CD14-positive monocyte (primary cell): ENCODE measurements at places on chromosomes 3 and 15.

- peak; percentile 25 for DNase-seq
Measured at GRCh38 chr3:134839990-134840389, 44.9 kb downstream of the EPHB1 start.

- no peak for DNase-seq
Measured at GRCh38 chr15:94272251-94272898, 41.0 kb downstream of the MCTP2 start.

DNA sequence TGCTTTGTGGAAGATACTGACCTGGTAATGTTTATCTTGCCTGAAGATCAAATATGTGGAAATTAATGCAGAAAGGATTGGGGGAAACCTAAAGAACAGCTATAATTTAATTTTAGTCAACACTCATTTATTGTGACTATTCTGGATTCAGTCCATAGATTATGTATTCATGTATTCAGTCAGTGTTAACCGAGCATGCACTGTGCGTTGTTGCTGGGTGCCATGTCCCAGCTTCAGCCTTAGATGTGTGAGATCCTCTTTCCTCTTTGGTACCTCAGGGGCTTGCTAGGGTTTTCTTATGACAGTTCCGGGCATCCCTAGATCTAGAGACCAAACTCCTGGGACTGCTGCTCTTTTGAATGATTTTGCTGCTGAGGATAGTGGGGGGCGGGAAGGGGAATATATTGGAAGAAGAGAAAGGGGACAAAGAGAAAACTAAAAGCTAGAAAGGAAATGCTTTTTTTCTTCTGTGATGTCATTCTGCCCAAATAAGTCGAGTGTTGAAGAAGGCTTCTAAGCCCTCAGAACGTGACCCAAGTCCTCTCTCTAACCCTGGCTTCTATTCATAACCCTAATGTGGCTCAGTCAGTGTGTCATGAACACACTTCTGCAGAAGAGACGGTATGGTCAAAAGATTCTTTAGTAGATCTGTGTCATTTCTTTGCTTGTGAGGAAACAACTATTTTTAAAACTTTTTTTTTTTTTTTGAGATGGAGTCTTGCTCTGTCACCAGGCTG is 33.5 kb downstream of the STARD9 start:
- DNase-seq: no peak

DNA sequence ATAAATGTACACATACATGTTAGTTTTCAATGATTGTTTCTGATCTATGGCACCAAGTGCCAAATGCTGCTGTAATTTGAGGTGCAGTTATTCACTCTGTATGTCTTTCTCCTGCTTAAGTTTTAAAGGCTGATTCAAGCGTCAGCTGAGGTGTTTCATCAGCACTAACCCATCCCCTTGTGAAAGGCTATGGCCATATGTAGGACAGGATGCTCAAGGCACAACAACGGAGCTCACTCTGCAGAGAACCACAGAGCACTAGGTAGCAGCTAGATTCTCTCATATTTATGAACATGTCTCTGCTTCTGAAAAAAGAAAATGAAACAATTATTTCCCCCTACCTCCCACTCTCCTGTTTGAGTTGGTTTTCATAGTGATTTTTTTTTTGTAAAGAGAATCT is 340.0 kb upstream of the TMCO5A start:
- DNase-seq: no peak

DNA sequence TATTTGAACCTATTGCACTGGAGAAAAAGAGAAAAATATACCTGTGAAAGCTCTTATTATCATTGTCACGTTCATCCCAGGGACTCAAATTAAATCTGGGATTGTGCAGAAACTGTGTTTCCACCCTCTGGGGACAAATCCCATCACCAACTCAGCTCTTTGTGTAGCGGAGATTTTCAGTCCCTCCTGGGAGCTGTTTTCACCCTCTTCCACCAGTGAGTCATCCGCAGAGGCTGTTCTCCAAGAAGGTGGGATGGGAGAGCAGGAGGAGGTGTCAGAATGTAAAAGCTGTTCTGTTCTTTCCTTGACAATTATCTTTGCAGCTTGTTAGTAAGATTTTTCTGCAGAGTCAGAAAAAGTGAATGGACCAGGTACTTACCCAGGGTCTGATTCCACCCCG is 28.0 kb downstream of the SV2B start:
- no peak for DNase-seq
